ENCODE measurements at places on chromosomes 3 and 15.

GRCh38 chr3:164673738-164674137, 404.6 kb downstream of the SI start:
- no peak for DNase-seq

- DNase-seq = no peak
Observed at GRCh38 chr3:37462452-37462851, 288.1 kb upstream of the LRRFIP2 start.

- DNase-seq = no peak
Observed at GRCh38 chr3:67450153-67450552, 204.3 kb downstream of the SUCLG2 start.

DNA sequence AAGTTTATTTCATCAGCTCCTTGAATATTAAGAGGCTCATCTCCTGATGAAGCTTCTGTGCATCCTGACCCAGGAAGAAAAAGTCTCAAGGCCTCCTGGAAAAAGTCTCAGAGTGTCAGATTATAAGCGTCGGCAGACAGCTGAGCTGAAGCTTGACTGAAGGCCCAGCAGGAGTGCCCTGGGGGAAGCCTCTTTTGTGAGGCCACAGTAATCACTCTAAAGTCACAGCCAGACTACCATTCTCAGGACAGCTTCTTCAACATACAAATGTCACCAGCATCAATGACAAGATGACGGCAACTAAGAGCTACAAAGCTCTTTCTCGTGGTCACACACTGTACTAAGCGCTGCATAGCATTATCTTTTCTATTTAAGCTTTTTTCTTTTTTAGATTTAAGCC, 72.7 kb upstream of the LRRN1 start:
- no peak for DNase-seq

DNA sequence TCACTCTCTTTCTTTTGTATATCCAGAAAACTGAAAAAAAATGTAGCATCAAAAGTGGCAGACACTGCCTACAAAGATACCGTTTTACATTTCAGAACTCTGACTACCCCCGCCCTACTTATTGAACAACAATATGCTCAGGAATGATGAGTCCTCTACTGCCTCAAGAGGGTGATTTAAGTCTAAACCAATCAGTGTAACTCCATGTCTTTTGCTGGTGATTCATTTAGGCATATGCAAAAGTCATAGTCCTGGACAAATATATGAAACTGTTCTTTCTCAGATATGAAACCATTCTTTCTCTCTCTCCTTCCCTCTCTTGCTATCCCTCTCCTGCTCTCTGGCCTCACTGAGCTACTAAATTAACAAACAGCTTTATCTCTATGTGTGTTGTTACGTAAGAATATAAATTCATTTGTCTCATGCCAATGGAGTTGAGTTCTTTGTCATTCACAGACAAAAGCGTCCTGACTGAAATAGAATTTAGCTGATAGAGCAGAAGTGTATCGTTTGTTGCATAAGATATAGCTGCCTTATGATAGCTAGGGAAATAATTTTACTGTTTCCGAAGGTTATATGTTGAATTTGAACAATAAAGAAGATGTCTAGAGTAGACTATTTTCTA, 133.7 kb upstream of the OSTN start:
- DNase-seq = no peak

DNA sequence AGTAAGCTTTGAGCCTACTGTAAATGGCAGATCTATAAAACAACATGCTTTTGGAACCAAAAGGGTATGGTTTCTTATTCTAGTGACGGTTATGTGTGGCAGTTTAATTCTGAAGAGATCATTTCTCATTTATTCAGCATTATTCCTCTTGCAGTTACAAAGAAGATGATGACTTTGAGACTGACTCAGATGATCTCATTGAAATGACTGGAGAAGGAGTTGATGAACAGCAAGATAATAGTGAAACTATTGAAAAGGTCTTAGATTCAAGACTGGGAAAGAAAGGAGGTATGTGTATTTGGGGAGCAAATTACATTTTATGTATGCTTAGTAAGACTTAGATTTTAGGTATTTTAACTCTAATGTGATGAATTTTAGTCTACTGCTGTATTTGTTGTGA, 41.5 kb downstream of the CHD2 start:
- no peak for DNase-seq

DNA sequence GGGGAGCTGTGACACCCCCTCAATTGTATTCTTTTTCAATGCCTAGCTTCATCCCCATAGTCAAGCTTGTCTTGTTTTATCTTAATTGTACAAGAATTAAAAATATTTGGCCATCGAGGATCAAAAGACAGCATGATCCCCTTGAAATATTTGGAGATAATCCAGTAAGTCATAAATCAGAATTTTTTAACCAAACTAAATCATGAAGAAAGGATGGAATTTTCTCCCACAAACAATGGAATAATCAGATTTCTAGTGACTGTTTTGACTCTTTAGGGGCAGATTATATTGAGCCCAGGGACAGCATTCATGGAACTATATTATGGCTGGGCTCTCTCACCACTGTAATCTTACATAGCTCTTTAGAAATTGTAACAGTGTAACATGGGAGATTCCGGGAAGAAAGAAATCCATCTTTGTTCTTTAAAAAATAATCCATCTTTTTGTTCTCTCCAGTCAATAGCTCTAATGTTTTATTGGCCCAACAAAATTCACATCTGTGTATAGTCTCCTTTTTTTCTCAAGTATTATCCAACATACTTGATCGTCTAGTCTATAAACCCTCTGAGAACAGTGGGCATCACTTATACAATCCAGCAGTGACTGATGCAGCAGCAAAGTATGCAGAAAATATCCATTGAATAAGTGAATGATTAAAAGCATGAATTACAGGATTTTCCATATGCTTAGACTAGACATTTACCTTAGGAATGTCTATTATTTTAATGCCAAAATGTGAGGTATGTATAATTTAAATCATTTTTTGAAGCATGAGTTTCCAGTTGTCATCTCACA, 277.0 kb upstream of the PLSCR5 start:
- no peak for DNase-seq

GRCh38 chr15:69328739-69329138, 30.0 kb downstream of the PAQR5 start:
- DNase-seq = no peak

GRCh38 chr3:13236557-13237173, 163.4 kb upstream of the IQSEC1 start:
- no peak for DNase-seq

- no peak for DNase-seq
Observed at GRCh38 chr15:100901296-100901695, 17.9 kb upstream of the LRRK1 start.

DNA sequence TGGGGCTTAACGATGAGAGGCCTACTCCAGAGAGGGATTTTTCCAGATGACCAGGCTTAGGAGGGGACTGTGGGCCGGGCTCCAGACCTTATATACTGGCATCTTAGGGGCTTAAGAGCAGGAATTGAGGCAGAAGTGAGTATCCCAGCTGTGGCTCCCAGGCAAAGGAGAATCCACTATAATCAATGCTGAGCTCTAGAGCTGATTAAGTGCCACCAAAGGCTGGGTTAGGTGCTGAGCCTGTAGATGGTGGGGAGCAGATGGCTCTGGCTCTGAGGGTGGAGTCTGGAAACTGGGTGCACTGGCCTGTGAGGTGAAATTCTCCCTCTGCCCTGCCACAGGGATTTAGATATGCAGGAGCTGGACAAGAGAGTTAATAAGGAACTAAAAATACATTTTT, 23.2 kb downstream of the IRAK2 start:
- DNase-seq = no peak

- no peak for DNase-seq
Observed at GRCh38 chr3:186012137-186012536, 74.3 kb upstream of the TRA2B start.

DNA sequence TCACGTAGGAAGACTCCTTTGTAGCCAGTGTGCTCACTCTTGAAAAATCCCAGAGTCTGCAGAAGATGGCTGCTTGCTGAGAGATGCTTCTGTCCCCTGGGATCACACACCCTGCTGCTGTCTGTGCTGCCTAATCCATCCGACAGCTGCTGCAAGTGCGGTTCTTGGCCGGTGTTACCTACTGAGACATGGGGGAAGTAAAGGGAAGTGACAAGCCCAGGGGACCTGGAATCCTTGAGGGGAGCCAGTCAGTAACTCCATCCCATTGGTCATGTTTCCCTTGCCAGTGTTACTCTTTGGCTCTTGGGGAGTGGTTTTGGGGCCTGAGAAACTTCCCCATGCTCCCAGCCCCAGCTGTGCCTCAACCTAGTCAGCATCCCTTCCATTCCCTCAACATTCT, 8.3 kb upstream of the CPNE9 start:
- no peak for DNase-seq

DNA sequence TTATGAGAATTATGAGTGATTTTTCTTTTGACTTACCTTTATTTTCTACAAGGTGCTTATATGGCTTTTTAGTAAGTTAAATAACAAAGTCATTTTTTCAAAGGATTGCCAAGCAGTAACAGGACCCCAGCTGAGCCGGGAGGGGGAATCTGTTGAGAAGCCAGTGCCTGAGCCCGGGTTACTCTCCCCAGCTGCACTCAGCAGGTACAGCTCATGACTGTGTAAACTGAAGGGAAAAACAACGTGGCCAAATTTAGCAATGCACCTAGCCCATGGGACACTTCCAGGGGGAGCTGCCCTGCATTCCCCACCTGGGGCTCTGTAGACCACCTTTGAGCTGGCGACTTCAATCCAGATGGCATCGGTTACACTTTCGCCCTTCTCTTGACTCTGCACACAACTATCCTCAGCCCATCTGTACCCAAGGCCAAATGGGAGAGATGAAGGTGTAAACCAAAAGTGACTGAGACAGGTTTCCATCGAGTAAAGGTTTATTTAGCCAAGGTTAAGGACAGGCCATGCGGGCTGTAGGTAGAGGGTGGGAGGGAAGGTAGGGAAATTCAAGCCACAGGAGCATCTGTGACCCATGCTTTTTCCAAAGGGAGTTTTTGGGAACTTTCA, 18.2 kb upstream of the HCN4 start:
- DNase-seq = no peak

GRCh38 chr3:101195951-101196713, 124.2 kb downstream of the IMPG2 start:
- DNase-seq = no peak

GRCh38 chr3:72344236-72344635, 504.0 kb downstream of the SHQ1 start:
- no peak for DNase-seq

All from hematopoietic multipotent progenitor cell treated with erythropoietin and hydrocortisone succinate and interleukin-3 and kit ligand, for 15 days (in vitro differentiated cells).